CD4-positive, CD25-positive, alpha-beta regulatory T cell (primary cell): ENCODE measurements at places on chromosomes 5 and 9. TPM values are rescaled to one million over a fixed set of nuclear protein-coding genes. Genes with fewer than 3 reads are reported as not detected.

DNA sequence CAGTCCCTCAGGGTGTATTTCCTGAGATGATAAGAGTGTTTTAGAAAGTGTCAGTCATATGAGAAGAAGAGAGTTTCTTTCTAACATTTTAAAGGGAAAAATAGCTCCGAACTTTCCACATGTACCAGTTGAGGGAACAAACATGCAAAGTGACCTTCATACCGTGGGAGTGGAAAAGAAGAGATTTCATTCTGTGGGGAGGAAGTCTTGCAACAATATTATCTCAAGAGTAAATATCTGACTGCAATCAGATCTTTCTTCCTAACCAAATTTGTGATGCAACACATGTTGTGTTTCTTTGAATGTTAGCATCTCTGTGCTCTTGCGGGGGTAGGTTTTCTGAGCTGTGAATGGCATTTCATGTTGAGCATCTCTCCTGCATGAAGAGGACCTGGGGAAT is 30.6 kb downstream of the ANKRD55 start:
- no peak for DNase-seq

GRCh38 chr5:158736150-158736870 is 363.4 kb downstream of the EBF1 start:
- DNase-seq, result no peak

GRCh38 chr5:133509742-133510079 is 102.6 kb downstream of the FSTL4 start:
- DNase-seq, result no peak

The KIF4B gene
- not detected for polyA plus RNA-seq

The PHAX gene
- 83.0 TPM for polyA plus RNA-seq

DNA sequence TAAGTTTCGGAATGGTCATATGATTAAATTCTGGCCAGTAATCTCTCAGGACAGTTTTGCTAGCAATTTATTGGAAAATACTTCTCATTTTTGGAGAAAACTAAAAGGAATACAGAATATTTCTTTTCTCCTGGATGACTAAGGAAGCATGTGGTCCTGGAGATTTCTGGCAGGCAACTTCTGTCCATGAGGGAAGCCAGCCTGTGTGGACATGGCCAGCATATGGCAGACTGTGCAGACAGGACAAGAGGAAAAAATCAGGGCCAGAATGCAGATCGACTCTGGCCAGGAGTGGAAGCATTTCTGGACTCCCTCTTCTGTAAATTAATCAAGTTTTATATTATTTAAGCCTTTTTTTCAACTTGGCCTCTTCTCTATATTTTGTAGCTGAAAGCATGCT is 100.4 kb upstream of the CDH18 start:
- DNase-seq, result no peak

GRCh38 chr9:93198838-93199625 is 15.1 kb downstream of the WNK2 start:
- no peak for DNase-seq

The ESM1 gene
- polyA plus RNA-seq, result 0.68 TPM

DNA sequence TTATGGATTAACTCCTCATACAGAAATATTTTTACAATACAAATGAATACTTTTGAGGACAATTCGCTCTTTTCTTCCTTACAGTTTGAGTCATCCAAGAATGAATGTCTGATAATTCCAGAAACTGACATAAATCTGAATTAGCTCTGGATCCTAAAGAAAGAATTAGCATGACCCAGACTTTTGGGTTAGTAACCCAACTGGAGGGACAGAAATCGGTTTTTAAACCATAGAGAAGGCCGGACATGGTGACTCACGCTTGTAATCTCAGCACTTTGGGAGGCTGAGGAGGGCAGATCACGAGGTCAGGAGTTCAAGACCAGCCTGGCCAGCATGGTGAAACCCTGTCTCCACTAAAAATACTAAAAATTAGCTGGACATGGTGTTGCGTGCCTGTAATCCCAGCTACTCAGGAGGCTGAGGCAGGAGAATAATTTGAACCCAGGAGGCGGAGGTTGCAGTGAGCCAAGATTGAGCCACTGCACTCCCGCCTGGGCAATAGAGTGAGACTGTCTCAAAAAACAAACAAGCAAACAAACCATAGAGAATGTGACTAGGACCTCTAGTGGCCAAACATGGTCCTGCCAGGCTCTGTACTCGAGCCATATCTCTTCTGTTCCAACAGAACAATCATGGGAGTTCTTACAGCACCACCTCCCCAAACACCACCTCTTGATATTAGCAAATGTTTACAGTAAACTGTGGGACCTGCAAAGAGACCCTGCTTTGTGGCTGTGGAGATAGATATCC is 44.8 kb downstream of the LURAP1L start:
- DNase-seq, result no peak

DNA sequence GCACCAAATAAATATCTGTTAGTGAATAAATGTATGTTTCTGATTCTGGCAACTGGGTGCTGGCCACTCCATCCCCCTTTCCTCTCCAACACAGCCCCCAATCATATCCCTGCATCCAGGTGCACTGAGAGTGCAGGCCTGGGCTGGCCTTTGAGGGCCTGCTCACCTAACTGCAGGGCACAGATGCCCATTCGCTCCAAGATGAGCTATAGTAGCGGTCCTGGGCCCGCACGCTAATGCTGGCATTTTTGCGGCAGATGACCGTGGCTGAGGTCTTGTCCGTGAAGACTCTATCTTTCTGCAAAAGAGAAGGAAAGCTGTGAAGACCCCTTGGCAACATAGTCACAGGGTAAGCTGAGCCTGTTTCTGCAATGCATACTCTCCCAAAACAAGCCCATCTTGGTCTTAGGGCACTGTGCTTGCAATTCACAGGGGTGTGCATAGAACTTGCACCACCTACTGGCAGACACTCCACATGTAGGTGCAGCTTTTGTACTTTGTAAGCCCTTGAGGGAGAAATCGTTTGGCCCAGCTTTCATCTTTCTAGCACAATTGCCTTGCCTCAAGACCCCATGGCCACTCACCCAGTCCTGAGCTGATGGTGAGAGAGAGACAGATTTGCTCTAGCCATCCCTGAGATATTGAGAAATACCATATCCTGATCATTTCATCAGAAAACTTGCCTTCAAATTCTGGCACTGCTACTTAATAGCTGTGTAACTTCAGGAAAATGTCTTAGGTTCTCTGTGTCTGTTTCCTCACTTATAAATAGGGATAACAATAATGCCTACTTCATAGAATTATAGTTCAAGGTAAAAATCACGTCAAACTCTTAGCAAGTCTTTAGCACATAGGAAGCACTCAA is 13.5 kb downstream of the IL12B start:
- peak; percentile 24 for DNase-seq

DNA sequence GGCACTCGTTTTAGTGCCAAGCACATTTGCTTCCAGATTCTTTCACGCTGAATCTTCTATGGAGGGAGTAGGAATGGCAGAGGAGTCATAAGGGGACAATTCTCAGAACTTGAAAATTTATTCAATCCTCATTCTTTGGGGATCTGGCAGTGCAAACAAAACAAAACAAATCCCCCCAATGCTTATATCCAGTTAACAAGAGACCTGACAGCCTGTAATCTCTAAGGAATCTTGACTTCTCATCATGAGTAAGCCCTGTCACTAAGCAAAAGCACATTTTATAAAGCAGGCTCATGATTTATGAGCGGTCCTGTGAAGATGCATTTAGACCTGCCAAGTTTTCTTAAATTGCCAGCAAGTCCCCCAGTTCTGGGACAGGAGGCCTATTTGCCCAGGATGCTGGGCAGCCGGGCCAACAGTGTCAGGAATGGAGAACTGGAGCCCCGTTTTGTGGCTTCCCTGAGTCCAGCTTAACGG is 513.9 kb downstream of the CTNND2 start:
- DNase-seq, result no peak

The WNT8A gene
- polyA plus RNA-seq, result not detected

DNA sequence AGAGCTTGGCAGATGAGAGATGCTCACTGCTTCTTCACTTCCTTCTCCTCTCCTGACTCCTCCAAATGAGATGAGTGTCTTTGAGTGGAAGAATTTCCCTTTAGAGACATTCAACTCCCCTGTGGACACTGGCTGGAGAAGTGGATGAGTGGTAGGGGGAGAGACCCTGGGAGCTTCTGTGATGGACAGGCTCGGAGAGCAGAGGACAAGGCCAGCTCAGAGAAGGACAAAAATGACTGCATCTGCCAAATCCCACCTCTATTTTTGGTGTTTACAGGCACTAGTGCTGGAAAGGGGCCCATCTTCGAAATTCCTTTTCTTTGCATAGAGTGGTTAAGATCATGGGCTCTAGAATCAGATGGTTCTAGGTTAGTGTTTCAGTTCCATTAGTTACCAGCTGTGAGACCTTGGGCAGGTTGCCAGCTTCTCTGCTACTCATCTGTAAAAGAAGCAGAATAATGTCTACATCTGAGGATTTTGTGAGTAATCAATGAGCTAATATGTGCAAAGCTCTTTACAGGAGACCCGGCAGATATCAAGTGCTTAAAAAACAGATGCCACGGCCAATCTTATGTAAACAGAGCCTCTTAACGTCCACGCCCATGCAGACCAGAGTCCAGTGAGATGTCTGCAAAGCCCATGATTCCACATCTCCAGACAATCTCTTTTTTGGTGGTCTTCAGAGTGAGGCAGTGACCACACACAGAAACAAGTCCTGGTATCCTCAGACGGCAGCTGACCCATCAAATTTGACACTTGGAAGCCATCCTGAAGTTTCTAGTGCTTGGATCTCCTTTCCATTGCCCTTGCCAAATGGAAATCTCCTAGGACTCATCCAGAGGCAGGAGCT is 13.6 kb upstream of the COL27A1 start:
- no peak for DNase-seq

DNA sequence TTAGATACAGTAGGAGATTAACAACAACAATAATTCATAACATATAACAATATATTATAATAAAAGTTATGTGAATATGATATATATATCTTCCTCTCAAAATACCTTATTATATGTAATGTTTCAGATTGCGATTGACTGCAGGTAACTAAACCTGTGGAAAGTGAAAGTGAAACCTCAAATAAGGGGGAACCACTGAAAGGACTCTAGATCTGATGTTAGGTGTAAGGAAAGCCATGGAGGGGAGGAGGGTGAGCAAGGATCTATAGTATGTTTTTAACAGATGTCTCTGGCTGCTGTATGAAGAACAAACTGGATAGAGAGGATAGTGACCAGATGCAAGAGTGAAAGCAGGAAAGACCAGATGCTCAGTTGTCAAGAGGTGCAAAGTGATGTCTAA is 5.8 kb upstream of the FSTL4 start:
- DNase-seq, result no peak

The JAKMIP2 gene
- polyA plus RNA-seq, result 5.0 TPM

DNA sequence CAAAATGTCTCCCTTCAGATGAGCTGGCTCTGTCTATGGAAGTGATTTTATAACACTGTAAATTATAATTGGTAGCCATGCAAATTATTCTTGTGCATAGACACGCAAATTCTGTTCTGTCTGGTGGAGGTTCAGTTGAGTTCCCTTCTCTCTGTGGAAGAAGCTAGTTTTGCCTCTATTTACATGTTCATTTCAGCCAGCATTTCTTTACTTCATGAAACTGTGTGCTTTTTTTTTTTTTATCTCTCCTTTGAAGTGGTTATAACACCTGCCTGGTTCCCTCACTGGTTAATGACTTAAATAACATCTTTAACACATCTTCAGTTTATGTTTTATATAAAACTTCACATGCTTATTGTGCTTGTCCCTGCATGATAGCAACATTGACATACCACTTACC is 149.4 kb upstream of the FBXL7 start:
- no peak for DNase-seq
